Right kidney (tissue), 9 donors: ENCODE measurements at places on chromosomes 5 and 9.

GRCh38 chr5:40080191-40080590 is 599.5 kb upstream of the PTGER4 start:
- no peak for DNase-seq

DNA sequence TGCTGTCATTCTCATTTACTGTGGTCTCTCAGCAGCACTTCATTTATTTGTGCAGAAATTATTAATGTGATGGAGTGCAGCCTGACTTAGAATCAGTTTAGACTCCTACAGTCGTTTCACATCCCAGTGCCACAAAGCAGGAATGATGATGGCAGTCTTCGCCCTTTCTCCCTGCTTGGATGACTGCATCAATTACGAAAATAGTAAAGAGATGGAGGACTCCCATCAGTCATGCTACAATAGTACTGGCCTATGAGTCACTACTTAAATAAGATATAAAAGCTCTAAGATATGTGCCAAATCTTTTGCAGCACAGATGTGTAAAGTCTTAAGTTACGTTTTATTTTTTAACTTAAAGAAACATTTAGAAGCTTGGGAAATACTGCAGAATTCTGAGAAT is 263.9 kb downstream of the CHSY3 start:
- no peak for DNase-seq

DNA sequence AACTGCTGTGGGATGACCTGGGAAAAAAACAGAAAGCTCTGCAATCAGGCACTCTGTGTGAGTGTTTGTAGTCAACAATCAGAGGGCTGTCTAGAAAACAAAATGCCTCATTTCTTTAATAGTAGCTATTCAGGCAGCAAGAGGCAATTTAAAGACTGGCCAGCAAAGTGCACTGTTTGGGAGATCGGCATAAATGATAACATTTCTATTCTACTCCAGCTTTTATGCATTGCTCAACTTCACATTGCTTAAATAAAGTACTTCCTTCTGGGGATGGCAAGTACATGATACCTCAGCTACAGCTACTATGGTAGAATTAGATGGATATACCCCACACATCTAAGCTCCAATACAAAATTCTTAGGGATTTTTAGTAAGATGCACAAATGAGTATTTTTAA is 193.1 kb downstream of the DCP2 start:
- no peak for DNase-seq

GRCh38 chr5:27353970-27354369 is 315.6 kb upstream of the CDH9 start:
- no peak for DNase-seq

DNA sequence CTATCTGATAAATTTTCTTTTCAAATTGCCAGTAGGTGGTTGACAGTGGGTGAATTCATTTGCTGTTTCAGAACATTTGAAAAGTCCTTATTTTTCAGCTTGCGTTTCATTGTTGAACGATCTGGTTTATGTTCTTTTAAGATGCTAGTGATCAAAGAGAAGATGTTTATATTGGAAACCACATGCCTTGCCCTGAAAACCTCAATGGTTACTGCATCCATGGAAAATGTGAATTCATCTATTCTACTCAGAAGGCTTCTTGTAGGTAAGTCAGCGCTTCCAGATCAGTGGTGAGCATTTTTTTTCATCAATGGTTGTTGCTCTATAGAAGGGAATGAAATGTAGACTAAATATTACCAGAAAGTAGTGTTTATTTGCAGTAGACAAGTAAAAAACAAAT is 16.6 kb upstream of the CAVIN4 start:
- no peak for DNase-seq

DNA sequence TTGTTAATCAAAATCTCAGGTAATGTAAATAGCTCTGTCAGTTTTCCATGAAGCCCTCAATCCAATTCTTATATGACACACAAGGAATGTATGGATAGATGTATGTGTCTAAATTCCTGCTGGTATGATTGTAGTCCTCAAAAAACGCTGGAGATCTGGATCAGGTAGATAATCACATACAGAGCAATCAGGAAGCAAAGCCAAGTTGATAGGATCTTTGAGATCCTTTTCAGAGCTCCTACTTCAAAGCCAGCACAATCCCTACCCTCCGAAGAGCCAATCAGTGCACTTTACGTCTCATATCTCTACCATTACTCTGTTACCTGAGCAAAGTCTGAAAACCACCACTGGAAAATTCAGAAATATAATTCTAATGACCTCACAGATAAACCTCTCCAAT is 27.4 kb downstream of the TYRP1 start:
- no peak for DNase-seq

- no peak for DNase-seq
These were observed 6.1 kb upstream of the PRUNE2 start for GRCh38 chr9:76911971-76912370.

DNA sequence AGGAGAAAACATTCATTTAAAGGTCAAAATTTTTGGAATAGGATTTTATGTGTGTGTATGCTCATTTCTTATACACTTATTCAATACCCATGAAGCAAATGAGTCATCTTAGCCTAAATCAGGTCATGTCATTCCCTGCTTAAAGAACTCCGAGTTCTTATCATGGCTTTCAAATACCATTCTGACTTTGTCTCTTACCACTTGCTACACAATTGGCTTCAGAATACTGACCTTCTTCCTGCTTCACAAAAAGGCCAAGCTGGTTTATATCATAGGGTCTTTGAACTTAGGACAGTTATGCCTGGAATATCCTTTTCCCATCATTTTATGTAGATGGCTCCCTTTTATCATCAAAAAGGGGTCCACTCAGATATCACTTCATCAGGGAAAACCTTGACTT is 652.2 kb upstream of the WWC1 start:
- DNase-seq, result no peak

DNA sequence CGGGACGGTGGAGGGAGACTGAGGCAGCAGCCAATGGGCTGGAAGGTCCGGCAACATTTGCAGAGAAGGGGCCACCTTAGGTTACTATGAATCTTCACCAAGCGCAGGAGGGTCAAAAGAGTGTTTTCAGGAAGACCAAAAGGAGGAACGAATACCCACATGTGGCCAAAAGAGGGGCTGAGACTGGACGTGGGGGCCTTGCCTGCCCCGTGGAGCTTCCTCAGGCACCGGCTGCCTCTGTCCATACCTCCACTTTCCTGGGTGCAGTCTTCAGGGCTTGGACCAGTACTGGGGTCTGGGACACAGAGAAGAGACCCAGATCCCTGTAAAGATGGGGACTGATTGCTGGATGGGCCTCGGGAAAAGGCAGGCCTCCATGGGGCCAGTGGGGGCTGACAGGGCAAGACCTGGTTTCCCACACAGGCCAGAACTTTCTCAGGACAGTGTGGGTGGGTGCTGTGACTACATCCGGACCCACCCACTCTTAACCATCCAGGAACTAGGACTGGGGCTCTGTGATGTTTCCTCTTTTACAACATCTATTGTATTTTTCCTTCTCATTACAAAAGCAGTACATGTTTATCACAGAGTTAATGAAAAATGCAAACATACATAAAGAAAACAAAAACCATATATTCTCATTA is 294.7 kb downstream of the ZSWIM6 start:
- no peak for DNase-seq

GRCh38 chr9:124312290-124313265 is 54.8 kb downstream of the NEK6 start:
- no peak for DNase-seq

GRCh38 chr9:126805554-126806262 is 868 bp downstream of the ZBTB43 start:
- no peak for DNase-seq

DNA sequence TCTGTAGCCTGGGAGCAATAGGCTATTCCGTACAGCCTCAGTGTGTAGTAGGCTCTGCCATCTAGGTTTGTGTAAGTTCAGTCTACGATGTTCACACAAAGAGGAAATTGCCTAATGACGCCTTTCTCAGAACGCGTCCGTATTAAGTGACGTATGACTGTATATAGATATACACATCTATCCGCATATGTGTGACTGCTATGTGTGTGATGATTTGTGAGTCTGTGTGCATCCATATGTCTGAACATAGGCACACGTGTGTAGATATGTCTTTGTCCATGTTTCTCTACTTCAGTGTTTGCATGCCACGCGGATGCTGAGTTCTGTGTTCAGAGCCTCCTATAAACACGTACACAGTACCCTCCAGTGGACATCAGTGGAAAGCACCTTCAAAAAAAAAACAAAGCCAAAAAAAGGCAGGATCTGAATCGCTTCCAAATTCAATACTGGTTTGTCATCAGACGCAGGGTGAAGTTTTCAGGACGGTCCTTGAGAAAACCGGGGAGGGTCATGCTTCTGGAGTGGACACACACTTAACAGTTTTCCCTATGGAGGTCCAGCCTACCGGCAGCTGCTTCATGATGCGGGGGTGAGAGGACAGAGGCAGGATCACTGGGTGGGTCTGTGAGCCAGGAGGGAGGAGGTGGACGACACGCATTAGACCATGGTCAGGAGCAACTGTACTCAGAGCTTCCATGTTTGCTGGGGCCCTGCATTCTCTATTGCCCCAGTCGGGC is 29.5 kb upstream of the ALDH1B1 start:
- DNase-seq, result no peak

GRCh38 chr5:73763300-73764032 is 137.5 kb downstream of the ARHGEF28 start:
- DNase-seq, result no peak

DNA sequence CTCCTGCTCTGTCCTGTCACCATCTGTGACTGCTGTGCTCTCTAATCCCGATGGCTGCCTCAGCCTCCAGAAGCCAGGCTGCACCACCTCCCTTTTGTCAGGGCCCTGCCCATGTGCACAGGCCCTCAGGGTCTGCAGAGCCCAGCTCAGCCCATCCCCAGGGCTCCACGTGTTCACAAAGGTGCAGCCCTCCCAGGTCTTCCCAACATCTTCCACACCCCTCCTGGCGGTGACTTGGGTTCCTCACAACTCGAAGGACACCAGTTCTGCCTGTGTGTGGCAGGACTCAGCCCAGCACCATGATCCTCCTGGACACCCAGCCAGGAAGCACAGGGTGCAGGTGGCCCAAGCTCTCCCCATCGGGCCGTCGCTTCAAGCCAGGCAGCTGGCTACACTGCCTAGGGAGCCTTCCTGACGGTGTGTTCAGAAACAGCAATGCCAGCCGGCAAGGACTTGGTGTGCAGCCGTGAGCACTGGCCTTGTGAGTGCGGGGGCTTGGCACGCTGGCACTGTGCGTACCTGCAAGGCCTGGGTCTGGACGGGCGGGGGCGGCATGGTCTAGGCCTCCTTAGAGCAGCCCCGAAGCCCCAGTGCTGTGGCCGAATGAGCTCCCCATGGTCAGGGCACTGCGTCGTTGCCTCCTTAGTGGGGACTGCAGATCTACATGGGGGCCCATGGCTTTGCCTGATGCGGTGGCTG is 96.1 kb downstream of the MRPL36 start:
- no peak for DNase-seq

DNA sequence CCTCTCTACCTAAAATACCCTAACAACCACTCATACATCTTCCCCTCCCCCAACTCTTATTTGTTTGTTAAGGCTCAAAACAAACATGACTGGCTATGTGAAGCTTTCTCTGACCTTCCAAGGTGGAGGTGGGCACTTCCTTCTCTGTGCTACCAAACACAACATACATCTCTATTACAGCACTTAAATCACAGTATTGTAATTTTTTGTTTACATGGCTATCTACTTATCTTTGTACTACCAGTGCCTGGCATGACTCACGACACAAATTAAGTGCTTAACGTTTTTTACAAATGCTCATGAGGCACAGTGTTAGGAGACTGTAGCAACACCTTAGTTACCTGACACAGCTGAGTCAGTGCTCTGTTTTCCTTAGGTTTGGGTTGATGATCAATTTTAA is 18.6 kb downstream of the HOMER1 start:
- no peak for DNase-seq

GRCh38 chr9:73183428-73183827 is 31.8 kb downstream of the ANXA1 start:
- no peak for DNase-seq

DNA sequence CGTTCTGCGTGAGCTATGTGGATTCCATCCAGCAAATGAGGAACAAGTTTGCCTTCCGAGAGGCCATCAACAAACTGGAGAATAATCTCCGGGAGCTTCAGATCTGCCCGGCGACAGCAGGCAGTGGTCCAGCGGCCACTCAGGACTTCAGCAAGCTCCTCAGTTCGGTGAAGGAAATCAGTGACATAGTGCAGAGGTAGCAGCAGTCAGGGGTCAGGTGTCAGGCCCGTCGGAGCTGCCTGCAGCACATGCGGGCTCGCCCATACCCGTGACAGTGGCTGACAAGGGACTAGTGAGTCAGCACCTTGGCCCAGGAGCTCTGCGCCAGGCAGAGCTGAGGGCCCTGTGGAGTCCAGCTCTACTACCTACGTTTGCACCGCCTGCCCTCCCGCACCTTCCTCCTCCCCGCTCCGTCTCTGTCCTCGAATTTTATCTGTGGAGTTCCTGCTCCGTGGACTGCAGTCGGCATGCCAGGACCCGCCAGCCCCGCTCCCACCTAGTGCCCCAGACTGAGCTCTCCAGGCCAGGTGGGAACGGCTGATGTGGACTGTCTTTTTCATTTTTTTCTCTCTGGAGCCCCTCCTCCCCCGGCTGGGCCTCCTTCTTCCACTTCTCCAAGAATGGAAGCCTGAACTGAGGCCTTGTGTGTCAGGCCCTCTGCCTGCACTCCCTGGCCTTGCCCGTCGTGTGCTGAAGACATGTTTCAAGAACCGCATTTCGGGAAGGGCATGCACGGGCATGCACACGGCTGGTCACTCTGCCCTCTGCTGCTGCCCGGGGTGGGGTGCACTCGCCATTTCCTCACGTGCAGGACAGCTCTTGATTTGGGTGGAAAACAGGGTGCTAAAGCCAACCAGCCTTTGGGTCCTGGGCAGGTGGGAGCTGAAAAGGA is 10.9 kb downstream of the QRFP start:
- no peak for DNase-seq

- no peak for DNase-seq
These were observed 43.4 kb upstream of the HAPLN1 start for GRCh38 chr5:83764101-83764500.

- DNase-seq, result no peak
These were observed 427 bp downstream of the SERINC5 start for GRCh38 chr5:80255431-80255810.

DNA sequence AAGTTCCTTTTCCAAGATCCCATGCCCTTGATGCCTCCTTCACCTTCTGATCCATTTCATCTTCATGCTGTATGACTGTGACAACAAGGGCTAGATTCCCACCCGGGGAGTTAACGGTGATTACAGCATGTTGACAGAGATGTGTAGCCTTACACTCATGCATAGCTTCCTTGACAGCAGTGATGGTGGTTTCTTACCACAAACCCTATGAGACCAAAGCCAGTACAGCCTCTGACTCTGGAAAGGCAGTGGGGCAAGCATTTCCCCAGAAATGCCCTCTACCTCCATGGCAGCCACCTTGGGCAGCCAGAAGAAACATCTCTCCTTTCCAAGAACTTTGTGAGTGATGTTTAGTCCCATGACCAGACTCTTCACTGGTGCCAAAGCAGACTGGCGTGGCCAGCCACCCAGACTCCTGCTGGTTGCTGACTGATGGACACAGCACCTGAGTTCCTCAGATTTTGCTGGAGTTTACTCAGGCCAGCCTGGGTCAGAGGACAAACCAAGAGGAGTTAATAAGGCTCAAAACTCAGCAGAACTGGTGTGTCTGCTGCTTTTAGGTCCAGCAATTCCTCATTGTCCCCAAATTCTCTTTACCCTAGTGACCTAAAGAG is 199.7 kb upstream of the SLC27A6 start:
- no peak for DNase-seq
